T-helper 1 cell (primary cell): ENCODE measurements at places on chromosomes 3 and 15.

GRCh38 chr3:139448104-139448503, 28.2 kb downstream of the RBP2 start:
- DNase-seq = no peak

GRCh38 chr3:114453361-114453780, 159.5 kb downstream of the TIGIT start:
- DNase-seq = no peak

DNA sequence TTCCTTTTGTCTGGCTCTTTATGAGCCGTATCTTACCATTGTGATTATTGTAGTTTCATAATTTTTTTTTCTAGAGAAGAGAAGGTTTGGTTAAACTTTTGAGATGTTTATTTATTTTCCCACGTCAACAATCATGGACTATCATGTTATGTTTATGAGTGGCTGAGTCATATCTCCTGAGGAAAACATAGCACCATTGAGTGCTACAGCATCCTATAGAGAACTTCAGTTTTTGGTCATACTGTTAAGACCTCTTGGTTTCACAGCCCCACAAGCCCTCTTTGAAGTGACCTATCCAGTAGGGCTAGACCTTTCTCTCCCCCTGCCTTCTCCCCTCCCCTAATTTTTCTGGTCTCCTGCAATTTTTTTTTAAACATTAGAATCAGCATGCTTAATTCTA, 20.8 kb downstream of the PIK3CA start:
- no peak for DNase-seq

- no peak for DNase-seq
Measured at GRCh38 chr3:71265365-71265915, 318.1 kb downstream of the FOXP1 start.

- no peak for DNase-seq
Measured at GRCh38 chr15:28184166-28184565, 85.1 kb upstream of the OCA2 start.

- no peak for DNase-seq
Measured at GRCh38 chr15:60840306-60840702, 361.4 kb upstream of the ICE2 start.
